HT-29 (cell line): ENCODE measurements at places on chromosomes 6 and 20.

GRCh38 chr20:49400904-49401303 is 81.6 kb downstream of the KCNB1 start:
- DNase-seq: no peak

DNA sequence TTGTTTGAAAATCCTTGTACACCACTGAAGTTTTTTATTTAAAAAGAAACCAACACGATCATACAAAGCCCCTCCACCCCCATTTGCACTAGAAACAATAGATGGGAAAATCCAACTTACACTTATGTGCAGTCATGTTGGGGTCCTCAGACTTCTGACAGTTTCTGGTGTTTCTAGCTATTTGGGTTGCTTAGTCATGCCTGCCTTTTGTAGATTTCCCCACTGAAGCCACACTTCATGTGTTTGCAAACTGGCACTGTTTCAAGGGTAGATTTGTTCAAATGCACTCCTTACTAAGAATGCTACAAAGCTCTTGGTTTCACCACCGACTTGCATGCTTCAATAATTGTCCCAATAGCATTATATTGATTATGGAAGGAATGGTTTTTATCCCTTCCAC is 1.5 kb downstream of the SH3BGRL2 start:
- DNase-seq: no peak

DNA sequence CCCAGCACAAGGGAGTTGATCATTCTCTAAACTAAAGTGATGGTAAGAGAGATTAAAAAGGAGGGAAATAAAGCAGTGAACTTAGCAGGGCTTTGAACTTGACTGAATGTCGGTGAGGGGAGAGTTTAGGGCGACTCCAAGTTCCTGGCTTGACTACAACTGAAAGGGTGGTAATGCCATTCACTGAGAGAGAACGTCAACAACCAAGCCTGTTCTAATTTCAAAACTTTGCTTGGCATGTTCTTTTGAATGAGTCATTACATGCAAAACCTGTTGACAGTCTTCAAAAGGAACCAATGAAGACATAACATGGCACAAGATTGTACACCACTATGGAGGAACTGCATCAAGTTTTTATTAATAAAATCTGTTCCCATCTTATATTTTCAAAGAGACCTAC is 10.3 kb upstream of the MYB start:
- no peak for DNase-seq

DNA sequence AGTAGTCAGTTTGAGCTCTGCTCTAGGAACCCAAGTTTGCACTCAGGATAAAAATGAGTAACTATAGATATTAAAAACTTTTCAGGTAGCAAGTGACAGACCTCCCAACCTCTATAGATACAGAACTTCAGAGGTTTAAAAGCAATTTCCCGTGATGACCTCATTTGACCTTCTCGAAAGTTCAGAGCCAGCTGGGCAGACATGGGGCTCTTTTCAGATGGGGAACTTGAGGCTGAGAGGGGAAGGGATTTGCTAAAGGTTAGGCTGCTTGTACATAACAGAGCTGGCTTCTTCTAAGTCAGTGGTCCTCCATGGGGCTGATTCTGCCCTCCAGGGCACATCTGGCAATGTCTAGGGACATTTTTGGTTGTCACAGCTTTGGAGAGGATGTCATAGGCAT is 58.8 kb upstream of the ZNF831 start:
- DNase-seq: no peak

DNA sequence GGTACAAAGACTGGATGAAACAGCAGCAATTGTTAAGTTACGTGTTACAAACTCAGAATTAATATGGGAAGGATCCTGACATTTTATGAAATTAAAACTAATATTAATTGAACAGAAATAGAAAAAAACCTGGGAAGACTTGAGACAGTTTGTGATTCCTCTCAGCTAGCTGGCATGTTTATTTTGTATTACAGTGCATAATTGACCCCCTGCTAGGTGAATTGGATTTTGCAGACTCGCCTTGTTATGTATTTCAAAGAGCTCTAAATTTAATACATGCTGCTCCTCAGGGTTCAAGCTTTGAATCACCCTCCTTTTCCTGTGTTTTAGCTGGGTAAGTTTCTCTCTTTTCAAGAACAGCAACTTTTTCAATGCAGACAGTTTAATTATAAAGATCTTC is 339.4 kb downstream of the PLCB1 start:
- DNase-seq: no peak

GRCh38 chr6:155382338-155382685 is 68.0 kb upstream of the TFB1M start:
- DNase-seq: no peak

DNA sequence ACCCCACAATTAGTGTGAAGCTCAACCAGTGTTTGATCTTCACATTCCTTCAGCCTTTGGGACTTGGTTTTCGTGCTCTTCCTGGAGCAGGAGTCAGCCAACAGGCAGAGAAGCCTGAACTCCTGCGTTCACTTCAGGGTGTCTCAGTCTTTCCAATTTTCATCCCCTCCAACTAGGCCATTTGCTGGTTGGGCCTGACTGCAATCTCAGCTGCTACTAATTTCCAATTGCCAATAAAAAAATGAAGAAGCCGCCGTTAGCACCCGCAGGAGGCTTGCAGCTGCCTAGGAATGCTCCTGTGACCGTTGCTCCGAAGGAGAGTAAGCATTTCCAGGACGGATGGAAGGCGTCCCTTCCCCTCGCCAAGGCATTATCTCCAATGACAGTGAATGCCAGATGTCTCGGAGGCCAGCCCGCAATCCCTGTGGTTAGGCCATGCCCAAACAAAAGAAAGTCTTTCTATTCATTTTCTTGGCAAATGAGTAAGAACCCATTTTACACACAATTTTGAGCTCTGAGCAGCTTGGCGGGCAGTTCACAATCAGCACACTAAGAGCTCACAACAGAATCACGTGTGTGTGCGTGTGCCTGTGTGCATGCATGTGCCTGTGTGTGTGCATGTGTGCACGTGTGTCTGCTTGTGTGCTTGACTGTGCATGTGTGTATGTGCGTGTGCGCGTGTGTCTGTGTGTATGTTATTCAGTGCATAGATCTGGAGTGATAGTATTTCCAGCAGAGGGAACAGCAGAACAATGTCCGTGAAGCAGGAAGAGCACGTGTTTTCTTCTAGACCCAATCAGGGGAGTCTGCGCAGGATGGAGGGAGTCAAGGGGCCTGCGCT is 301.2 kb downstream of the SMOC2 start:
- DNase-seq: no peak

DNA sequence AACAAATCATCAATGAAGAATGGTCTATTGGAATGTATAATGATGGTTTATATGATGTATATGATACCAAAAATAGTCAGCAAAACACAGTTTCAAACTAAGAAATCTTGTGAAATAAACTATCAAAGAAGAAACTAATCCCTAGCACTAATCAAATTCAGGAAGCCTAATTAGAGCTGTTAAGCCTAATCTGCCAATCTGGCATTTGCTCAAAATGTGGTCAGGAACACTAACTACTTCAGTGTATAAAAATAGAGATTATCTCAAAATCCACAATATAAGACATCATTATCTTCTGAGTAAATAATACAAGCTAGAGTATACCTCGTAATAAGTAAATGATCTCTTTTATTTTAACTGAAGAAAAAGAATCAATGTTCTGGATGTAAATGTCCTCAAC is 12.8 kb upstream of the AKAP7 start:
- no peak for DNase-seq
